ENCODE measurements at places on chromosomes 5 and 9.

DNA sequence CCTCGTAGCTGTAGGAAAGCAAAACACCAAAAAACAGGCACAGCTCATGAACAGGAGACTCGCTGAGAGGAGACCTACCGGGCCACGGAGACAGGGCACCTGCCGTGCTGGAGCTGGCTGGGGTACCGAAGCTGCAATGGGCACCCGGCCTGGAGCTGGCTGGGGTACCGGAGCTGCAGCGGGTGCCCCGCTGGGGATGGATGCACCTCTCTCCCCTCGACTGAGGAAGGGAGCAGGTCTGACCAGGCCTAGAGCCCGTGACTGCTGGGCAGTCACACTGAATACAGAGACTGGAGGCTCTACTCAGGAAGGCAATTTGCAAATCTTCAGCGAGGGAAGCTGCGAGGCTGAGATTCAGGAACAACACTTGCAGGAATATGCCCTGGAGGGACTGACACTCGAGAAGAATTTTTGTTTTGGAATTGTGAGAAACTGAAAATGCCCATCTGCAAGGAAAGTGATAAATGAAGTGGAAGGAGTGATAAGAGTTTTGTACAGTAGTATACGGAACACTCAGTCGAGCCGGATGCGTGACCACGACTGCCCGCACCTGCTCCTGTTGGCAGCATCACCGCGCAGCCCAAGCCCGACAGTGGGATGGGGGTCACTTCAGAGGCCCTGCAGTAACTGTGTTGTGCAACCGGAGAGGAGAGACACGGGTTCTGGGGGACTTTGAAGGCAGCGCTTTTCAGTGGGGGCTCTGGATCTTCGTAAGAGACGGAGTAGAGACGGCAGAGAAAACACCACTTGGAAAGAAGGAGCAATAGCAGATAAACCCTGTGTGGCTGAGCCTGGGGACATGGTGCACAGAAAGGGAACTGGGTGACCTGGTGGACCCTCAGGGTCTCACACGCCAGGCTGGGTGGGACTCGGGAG lies 27.9 kb upstream of the LPCAT1 start:
- DNase-seq: no peak

DNA sequence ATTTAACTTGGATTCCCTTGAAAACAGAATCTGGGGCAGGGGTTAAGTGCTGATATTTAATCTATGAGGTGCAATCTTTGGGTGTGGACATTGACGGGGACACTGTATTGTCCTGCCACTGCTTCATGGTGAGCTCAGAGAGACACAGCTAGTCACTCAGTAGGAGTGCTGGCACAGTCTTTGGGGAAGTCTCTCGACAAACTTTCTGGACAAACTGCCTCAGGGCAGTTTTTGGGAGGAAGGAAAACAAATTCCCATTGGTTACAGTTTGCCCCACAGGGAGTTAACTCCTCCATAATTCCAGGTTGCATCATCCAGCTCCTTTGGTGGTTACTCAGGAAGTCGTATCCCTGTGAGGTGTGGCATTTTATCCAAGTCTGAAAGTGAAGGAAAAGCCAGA lies 17.9 kb downstream of the HNRNPK start:
- no peak for DNase-seq

GRCh38 chr5:125257997-125258396 lies 511.6 kb upstream of the ZNF608 start:
- DNase-seq: no peak

DNA sequence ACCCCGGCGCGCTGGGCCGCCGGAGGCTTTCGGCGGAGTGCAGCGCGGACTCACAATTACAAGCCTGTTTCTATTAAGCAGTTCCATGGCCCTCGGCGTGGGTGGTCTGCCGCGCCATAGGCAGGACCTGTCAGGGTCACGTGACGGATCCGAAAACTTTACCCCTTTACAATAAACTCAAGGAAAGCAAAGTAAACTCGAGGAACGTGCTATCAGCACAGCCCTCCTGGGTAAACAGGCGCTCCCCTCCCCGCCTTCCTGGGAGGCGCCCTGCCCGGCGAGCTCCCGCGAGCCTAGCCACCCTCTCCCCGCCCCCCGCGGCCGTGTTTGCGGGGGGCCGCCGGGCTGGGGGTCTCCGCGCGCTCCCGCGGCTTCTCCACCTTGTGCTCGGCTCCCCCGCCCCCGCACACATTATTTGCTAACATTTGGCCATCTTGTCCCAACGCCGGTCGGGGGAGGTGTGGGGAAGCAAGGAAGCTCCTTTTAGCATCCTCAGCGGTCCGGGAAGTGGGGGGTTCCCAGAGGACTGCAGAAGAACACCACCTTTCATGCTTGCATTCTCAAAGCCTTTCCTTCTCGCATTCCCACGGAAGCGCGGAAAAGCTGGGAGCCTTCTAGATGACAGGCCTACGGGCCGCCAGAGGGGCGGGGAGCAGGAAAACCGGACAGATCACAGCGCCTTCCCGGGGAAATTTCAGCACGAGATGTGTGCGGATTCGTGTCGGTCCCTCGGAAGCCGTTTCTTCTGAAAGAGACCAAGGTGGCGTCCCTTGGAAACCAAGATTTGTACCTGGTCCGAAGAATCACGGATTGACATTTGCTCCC lies at the start of gene PTCH1:
PTCH1 (minus strand) TSS at position 238 of the 825 bp plus-strand sequence.
- peak; percentile 43 for DNase-seq

DNA sequence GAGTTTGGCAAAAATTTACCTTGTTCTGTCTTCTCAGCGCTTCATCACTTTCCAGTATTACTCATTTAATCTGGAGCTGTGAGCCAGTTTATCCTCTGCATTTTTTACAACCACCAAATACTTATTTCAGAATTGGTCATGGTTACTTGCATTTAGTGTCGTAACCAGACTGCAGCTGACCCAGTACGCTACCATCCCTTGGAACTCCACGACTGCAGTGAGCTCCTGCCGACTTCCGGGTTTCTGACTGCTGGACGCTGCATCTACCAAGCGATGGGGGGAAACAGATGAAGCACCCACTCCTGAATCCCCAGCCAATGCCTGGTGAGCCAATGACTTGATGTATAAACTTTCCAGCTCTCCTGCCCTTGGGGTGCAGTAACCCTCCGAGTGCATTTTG lies 174.4 kb upstream of the PRLR start:
- DNase-seq: no peak

DNA sequence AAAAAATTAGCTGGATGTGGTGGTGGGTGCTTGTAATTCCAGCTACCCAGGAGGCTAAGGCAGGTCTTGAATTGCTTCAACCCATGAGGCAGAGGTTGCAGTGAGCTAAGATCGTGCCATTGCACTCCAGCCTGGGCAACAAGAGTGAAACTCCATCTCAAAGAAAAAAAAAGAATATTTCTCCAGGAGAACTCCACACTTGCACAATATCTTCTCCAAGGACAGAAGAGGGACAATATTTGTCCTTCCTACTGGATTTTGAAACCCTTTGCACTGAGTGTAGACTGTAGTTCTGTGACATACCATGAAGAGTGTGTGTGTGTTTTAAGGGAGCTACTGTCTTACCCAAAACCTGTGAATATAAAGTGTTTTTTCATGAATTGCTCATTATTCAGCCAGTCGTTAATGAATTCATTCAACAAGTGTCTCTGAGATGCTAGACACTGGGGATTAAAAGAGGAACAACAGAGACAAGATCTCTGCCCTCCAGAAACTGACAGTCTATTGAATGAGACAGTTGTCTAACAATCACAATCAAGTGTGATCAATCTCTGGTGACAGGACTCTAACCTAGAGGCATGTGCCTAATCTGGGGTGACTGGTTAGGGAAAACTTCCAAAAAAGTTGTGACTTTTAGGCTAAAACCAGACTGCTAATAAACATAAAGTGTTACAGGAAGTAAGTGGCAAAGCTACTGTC lies 9.8 kb upstream of the UBE2D2 start:
- no peak for DNase-seq

GRCh38 chr9:127629468-127630081 lies 17.5 kb downstream of the STXBP1 start:
- no peak for DNase-seq

- DNase-seq: no peak
Measured at GRCh38 chr5:75384218-75384617, 47.2 kb downstream of the HMGCR start.

DNA sequence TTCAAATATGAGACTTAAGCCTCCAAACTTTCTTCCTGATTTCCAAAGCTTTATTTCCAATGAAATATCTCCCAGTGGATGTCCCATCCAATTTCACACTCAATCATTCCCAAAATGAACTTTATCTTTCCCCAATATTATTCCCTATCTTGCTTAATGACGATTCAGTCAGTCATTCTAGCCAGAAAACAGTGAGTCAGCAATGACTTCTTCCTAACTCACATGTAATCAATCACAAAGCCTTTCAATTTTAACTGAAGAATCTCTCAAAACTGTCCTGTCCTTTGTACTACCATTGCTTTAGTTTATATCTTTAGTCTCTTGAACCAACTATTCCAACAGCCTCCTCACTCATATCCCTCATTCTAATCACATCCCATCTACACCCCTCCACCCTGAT lies 34.9 kb downstream of the NSA2 start:
- DNase-seq: no peak

GRCh38 chr5:61701877-61702602 lies 370.0 kb downstream of the ZSWIM6 start:
- no peak for DNase-seq

- DNase-seq: no peak
Measured at GRCh38 chr5:3509290-3509689, 86.3 kb upstream of the IRX1 start.

DNA sequence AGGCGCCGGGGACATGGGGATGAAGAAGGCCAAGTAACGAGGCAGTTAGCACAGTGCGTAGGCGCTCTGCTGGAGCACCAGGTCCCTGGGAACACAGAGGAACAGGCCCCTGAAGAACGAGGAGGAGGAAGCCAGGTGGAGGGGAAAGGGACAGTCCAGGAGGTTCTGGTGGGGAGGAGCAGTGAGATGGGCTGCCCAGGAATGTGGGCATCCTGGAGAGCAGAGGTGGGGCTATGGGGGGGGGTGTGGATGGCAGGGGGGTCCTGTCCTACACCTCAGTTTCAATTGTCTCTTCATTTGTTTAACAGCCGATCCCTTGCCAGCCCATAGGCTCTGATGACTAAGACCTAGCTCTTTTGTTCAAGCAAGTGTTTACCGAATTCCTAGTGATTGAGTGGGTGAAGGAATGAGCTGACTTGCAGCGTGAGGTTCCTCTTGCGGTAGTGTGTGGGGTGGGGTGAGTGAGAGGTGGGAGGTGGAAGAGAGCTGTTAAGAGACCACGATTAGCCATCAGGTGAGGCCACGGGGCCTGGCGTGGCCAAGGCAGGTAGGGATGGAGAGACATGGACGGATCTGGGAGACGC lies 8.4 kb upstream of the PHYHD1 start:
- DNase-seq: no peak

- no peak for DNase-seq
Measured at GRCh38 chr5:115702025-115702424, 76.2 kb upstream of the TMED7 start.

- DNase-seq: no peak
Measured at GRCh38 chr5:113140837-113141671, 164.5 kb downstream of the DCP2 start.

- peak; percentile 34 for DNase-seq
Measured at GRCh38 chr5:43192558-43193180, 644 bp downstream of the NIM1K start.

DNA sequence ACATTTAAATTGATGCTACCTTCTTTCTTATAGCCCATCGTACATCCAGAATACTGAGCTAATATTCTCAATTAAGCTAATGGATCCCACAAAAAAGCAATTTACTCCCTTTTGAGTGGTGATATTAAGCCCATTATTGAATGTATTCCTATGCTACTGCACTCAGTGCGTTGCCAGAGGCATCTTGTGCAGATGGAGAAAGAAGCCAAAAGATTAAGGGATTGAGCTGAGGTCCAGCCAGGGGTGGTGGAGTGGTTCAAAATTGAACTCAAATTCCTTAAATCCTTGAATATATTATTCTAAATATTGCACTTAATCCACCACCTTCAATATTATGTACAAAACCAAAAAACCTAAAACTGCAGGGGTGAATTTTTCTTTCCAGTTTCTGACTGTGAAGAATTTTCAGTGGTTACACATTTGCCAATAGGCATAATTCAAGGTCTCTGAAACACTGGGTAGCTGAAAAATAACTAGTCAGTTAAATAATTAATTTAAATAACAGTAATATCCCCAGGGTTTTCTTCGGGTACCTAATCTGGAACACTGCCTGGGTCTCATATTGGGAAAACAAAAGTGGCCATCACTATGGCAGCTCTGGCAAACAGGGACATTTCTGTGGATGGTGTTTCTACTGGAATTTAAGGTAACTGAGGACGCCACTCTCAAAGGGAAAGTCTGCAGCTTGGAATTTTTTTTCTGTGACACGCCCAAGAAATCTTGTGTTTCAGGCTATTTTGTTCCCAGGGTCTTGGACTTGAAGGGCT lies 6.2 kb upstream of the LIFR start:
- no peak for DNase-seq

DNA sequence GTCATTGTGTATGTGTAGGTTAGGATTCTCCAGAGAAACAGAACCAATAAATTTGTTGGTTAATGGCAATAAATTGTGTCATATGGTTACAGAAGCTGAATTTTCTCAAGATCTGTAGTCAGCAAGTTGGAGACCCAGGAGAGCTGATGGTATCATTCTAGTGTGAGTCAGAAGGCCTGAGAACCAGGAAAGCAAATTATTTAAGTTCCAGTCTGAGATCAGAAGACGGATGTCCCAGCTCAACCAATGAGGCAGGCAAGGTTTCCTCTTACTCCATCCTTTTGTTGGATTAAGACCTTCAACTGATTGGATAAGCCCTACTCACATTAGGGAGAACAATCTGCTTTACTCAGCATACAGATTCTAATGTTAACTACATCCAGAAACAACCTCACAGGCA lies 656.3 kb downstream of the ANXA1 start:
- no peak for DNase-seq

- DNase-seq: no peak
Measured at GRCh38 chr5:7396713-7397454, 946 bp downstream of the ADCY2 start.

DNA sequence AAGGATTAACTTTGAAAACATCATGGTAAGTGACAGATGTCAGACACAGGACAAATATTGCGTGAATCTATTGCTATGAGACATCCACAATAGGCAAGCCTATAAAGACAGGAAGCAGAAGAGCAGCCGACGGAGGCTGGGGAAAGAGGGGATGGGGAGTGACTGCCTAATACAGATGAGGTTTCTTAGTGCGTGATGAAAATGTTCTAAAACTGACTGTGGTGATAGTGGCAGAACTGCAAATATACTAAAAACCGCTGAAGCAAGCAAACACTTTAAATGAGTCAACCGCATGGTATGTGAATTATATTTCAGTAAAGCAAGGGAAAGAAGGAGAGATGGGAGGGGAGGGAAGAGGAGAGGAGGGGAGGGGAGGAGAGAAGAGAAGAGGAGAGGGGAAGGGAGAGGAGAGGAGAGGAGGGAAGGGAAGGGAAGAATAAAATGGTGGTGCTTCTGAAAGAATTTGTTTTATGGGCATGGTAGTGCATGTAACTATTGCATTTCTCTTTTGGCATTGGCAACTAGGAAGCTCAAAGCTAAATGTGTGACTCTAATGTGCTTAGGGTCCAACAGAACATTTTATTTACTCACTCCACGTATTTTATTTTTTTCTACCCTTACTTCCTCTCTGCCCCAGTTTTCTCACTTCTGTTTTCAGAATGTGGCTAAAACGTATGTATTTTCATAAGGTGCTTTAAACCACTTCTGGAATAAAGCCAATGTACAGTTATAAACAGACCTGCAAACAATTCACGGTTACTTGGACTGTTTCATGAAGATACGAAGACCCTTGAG lies 21.3 kb downstream of the AKNA start:
- DNase-seq: peak; percentile 70
